AML-193 (cell line): ENCODE measurements at places on chromosomes 13 and 19.

DNA sequence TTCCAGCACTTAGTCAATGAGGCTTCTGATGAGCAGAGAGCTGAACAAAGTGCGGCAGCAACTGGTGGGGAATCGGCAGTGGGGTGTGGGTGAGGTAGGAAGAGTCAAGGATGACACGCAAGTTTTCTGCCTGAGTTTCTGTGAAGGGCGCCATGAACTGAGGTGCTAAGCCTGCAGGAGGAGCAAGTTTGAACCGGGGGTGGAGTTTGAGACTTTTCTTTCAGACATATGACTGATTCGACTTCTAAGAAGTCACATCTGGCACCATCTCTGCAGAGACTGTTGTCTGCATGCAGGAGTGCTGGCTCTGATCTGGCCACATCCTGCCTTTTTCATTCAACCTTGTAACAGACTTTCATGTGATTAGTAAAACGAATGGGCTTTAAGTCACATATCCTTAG, 14.8 kb upstream of the GPI start:
- no peak for DNase-seq

- DNase-seq: no peak
Measured at GRCh38 chr19:17658240-17658639, 29.9 kb downstream of the UNC13A start.

GRCh38 chr19:41175801-41176777, 16.9 kb upstream of the CYP2S1 start:
- no peak for DNase-seq

DNA sequence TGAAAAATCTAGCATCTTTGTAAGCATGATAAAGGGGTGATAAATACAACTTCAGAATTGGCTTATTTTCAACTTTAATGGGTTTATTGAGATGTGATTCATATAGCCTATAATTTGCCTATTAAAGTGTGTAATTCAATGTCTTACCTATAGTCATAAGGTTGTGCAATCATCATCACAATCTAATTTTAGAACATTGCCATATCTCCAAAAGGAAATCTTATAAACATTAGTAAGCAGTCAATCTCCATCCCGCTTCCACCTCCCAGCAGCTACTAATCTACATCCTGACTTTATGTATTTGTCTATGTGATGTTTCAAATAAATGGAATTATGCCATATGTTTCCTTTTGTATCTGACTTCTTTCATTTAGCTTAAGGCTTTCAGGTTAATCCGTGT, 145.2 kb upstream of the KLHL1 start:
- no peak for DNase-seq

GRCh38 chr19:6067975-6068374, 42.3 kb downstream of the RFX2 start:
- no peak for DNase-seq

- DNase-seq: no peak
Measured at GRCh38 chr19:42233106-42233505, 9.3 kb downstream of the GSK3A start.

DNA sequence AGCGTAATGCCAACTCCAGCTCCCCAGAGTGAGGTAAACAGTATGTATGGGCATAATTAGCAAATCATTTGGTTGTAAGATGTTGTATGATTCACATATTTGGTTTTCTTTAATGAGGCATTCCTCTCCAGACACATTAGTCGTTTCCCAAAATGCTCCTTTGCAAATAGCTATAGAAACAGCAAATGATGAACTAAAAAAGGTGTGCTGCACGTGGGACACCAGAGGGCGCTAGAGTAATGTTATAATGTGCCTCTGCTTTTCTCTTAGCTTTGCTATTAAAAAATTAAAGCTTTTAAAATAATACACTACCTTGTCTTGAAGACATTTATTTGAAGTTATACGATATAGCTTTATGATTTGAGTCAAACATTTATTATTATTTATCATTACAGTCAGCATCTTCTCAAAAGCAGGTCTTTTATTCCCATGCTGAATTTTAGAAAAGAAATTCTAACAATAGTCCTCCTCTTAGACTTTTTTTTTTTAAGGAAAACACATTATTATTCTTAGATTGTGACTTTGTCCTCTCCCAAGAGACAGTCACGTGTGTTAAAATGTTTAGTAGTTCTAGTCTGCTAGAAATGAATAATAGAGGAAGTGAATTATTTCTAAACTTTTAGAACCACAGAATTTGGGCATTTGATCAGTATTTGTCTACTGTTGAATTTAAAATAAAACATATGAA, 121.6 kb upstream of the FRY start:
- DNase-seq: peak; percentile 79

- DNase-seq: peak; percentile 7
Measured at GRCh38 chr13:21348488-21349120, 110.5 kb downstream of the ZDHHC20 start.

DNA sequence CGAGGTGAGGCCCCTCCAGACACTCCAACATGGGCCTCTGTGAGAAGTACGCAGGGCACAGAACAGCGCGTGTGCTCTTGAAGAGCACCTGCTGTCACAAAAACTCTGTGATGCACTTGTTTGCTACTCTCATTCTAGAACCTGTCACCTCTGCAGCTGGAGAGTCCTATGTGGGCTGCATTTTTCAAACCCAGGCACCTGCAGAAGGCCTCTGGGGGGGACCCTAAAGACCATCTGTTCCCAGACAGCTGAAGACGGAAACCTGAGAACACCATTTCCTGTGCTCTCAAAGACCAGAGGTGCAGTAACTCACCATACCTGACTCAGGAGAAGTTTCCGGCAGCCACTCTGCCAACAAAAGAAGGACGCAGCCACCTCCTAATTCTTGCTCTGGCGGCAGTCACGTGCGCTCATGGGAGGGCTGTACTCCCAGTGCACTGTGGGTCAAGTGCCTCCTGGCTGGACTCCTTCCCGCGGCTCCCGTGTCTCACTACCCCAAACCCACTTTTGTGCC, 28.1 kb downstream of the RANBP3 start:
- DNase-seq: no peak

DNA sequence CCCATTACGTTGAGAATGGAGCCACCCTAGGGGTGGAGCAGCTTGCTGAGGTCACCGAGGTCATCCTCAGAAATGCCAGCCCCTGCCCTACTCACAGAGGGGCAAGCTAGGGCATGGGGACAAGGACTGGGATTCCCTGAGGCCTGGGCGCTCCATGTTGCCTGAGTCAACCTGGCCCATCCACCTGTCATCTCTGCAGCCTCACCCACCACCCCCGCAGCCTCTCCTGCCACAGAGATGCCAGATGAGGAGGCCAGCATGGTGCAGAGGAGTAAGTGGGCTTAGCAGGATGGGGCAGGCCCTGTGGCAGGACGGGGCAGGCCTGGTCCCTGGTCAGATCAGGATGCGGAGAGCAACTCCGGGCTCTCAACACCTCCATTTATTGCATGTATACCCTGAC, 9.5 kb downstream of the NKPD1 start:
- no peak for DNase-seq

DNA sequence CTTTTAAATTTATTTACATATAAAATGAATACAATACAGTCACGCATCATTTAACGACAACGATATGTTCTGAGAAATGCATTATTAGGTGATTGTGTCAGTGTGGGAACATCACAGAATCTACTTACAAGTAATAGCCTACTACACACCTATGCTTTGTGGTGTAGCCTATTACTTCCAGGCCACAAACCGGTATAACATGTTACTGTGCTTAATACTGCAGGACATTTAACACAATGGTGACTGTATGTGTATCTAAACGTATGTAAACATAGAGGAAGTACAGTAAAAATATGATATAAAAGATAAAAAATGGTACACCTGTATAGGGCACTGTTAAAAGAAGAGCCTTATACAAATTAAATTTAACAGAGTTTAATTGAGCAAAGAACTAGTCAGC, 62.4 kb upstream of the KLHL1 start:
- no peak for DNase-seq

- peak; percentile 92 for DNase-seq
Measured at GRCh38 chr13:77832339-77833100, 86.1 kb downstream of the EDNRB start.
